ENCODE measurements at places on chromosomes 7 and 10. TPM values are rescaled to one million over a fixed set of nuclear protein-coding genes. Genes with fewer than 3 reads are reported as not detected.

DNA sequence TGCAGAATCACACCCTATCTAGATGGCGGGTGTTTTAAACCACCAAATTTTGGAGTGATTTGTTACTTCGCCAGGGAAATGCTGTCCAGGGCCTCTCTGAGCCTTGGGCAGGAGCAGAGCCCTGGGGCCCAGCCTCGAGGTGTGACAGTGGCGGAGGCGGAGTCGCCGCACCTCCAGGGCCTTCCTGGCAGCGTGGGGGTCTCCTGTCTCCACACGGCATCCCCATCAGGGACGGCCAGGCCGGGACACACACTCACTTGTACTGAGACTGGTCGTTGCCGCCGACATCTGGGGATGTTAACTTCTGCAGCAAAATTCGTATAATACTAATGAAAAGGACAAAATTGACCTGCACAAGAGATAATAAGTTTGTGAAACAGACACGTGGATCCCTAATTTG, 110.7 kb downstream of the VIPR2 start:
- no peak for DNase-seq

The PANK1 gene
- total RNA-seq = 11.1 TPM

GRCh38 chr7:47866120-47866519, 82.1 kb downstream of the PKD1L1 start:
- DNase-seq = no peak

GRCh38 chr7:134669845-134670373, 23.3 kb downstream of the BPGM start:
- peak; percentile 62 for DNase-seq

GRCh38 chr7:67371429-67372305, 375.0 kb downstream of the TYW1 start:
- DNase-seq = peak; percentile 45

The URGCP gene
- total RNA-seq = 27.8 TPM

GRCh38 chr7:3039787-3040186, 3.9 kb downstream of the CARD11 start:
- no peak for DNase-seq

DNA sequence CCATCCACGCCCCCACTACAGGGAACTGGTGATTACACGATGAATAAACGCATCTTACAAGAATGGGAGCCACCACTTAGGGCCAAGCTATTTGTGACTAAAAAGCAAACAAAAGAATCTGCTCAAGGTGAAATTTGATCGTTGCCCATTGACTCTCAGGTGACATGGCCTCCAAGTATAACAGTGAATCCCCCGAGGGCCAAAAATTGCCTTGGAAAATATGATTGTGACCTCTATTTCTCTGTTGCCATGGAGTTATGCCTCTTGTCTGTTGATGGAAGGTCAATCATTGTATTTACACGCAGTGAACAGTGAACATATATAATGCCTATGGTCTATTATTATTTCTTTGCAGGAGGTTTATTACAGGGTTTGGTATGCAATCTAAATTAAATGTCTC, 282.3 kb downstream of the KLF6 start:
- DNase-seq = no peak

The C10orf105 gene
- 0.47 TPM for total RNA-seq

GRCh38 chr10:124370426-124370825, 48.3 kb downstream of the OAT start:
- no peak for DNase-seq

The CFAP58 gene
- total RNA-seq = 3.8 TPM

The DYNC1I1 gene
- 18.5 TPM for total RNA-seq

The SPDYE5 gene
- total RNA-seq = not detected

- DNase-seq = no peak
These were observed 1472.6 kb upstream of the CELF2 start for GRCh38 chr10:9545073-9545472.

- DNase-seq = peak; percentile 47
These were observed 26.0 kb downstream of the LEP start for GRCh38 chr7:128266883-128267594.

DNA sequence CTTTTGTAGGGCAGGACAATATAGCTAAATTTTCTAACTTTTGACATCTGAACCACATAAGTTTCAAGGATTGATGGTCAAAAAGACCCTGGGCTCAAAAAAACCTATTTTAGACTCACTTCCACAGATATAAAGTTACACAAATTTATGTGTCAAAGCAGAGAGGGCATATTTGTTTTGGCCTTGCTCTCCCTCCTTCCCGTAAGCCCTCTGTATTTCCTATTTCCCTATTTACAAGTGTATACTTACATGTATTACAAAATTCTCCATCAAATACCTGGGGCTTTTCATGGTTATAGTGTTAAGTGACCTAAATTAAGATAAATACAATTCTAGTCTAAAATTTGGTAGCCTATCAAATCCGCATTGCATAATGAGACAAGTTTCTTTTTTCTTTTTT, 2.6 kb downstream of the KDM7A start:
- DNase-seq = no peak

GRCh38 chr7:154720016-154720415, 282.9 kb downstream of the PAXIP1 start:
- DNase-seq = no peak

GRCh38 chr10:94310369-94310768, 52.4 kb downstream of the NOC3L start:
- no peak for DNase-seq

DNA sequence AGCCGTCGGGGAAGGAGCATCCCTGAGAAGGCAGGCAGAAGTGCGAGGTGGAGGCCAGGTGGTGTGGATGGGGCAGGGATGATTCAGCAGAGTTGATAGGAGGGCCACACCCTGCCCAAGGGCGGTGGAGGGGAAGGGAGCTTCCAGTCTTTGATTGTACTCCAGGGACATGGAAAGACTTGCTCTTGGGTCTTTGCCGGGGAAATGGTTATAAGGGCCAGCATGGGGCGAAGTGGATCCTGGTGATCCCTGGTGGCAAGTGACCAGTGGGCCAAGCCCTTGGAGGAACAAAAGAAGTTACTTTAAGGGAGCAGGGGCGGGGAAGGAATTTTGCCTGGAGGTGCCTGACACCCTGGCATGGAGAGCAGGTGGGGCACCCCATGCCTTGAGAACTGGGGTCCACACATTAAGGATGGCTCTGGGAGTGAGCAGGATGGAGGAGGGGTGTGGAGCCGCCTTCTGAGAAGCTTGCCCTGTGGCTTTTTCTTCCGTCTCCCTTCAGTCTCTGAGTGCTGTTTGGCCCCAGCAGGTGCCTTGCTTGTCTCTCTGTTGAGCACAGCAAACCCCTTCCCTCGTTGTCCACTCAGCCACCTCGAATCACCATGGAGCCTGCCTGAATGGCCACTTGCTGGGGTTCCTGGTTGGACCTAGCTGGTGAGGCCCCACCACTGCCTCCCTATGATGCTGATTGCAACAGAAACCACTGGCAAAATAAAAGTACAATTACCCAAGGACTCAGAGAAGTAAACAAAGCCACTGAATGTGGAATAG, 83.9 kb downstream of the RAMP3 start:
- DNase-seq = peak; percentile 45

GRCh38 chr10:62234077-62234605, 34.5 kb downstream of the RTKN2 start:
- no peak for DNase-seq

The HGF gene
- total RNA-seq = 6.0 TPM

The PLAC9 gene
- 60.9 TPM for total RNA-seq

The KCNIP2 gene
- 369 TPM for total RNA-seq

The DNAH11 gene
- 3.6 TPM for total RNA-seq

GRCh38 chr7:19928247-19928646, 154.8 kb upstream of the TMEM196 start:
- no peak for DNase-seq

The AKR1C3 gene
- total RNA-seq = 60.2 TPM

The PTPRZ1 gene
- total RNA-seq = 2.1 TPM

The LSM5 gene
- 44.3 TPM for total RNA-seq

- DNase-seq = peak; percentile 59
These were observed 6.7 kb downstream of the KCNH2 start for GRCh38 chr7:150971242-150972022.

The TFR2 gene
- total RNA-seq = 0.29 TPM

The FEZF1 gene
- not detected for total RNA-seq

GRCh38 chr10:43234471-43235041, 32.3 kb downstream of the RASGEF1A start:
- peak; percentile 7 for DNase-seq

The ADRB1 gene
- 60.9 TPM for total RNA-seq
